ENCODE measurements at places on chromosomes 4 and X.

- DNase-seq: peak; percentile 22
These were observed 1.0 kb upstream of the GRPEL1 start for GRCh38 chr4:7068883-7069282.

GRCh38 chr4:166957451-166957850 is 276.8 kb downstream of the SPOCK3 start:
- no peak for DNase-seq

DNA sequence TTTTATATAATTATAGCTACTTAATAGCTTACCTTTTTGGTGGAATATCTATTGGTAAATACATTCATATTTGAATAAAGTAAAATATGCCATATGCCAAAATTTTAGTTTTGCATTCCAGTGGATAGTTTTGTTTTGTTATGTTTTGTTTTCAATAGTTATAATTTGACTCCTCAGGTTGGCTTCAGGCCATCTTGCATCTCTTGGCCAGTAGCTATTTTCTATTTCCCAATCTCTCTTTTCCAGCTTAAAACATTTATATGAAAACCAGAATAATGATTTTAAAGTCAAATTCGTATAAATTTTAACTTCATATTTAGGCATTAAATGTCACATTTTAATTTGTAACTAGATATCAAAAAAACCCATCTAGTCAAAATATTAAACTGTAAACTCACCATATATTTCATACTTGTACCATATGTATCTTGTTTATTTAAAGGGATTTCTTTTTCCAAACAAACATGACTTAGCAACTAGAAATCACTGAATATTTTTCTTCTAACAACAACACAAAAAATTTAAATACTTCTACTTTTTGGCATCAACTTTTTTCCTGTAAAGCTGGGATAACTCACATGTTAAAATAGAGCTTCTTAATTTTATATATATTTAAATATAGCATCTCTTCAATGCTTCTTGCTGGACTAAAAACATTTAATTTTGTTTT is 1209.6 kb downstream of the PCDH7 start:
- DNase-seq: peak; percentile 35

DNA sequence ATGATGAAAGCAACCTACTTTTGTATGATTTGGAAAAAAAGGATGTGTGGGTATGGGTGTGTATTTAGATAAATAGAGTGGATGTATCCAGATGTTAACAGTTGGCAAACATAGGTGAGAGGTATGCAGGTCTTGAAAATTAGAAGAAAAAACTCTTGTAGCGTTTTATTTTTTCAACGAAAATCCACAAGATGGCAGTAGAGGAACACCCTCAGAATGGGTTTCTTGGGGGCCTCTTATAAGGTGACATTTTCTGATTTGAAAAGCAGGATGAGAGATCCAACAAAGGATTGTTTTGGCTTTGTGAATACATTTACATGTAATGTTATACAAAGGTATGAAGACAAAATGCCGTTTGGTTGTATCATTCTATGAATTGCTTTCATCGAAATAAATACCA is 68.3 kb downstream of the FMR1NB start:
- peak; percentile 20 for DNase-seq

- DNase-seq: peak; percentile 46
These were observed 4.0 kb upstream of the PCDH7 start for GRCh38 chr4:30716158-30716557.

- no peak for DNase-seq
These were observed 176.0 kb downstream of the ARHGAP24 start for GRCh38 chr4:85650908-85651307.

DNA sequence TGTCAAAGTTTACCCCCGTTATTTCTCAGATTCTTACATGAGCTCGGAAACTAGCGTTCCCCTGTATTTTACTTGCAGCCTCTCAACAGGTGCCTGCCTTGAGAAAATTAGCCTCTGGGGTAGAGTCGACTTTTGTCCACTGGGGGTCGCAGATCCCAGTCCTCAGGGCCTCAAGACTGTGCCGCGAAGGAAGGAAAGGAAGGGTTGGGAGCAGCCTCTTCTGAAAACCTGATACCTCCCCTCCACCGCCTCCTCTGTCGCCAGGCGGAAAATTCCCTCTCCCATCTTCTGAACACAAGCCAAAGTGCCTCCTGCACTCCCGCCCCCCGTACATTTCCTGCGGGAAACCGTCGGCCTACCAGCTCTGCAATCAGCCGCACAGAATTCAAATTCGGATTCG is 44.4 kb upstream of the TMSB15B start:
- DNase-seq: peak; percentile 55

DNA sequence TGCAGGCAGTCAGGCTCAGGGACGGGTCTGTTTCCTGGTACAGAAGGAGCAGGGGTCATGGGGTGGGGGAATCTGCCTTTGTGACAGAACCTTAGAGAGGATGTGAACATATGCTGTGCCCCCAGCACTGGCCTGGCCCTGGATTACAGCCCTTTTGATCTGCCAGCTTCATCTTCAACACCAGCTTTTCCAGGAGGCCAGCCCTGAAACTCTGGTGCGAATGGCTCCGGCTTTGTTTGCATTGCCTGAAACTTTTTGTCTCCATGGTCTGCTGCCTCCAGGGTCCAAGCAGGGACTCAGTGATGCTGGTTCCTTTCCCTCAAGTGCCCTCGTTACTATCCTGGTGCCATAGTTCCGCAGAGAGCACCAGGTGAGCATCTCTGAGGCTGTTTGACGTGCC is 2.1 kb downstream of the CNGA2 start:
- DNase-seq: no peak

GRCh38 chr4:172207258-172207657 is 394.1 kb downstream of the GALNTL6 start:
- no peak for DNase-seq

GRCh38 chrX:68079961-68080360 is 353.3 kb downstream of the OPHN1 start:
- no peak for DNase-seq

GRCh38 chr4:31272331-31273061 is 552.3 kb downstream of the PCDH7 start:
- no peak for DNase-seq

DNA sequence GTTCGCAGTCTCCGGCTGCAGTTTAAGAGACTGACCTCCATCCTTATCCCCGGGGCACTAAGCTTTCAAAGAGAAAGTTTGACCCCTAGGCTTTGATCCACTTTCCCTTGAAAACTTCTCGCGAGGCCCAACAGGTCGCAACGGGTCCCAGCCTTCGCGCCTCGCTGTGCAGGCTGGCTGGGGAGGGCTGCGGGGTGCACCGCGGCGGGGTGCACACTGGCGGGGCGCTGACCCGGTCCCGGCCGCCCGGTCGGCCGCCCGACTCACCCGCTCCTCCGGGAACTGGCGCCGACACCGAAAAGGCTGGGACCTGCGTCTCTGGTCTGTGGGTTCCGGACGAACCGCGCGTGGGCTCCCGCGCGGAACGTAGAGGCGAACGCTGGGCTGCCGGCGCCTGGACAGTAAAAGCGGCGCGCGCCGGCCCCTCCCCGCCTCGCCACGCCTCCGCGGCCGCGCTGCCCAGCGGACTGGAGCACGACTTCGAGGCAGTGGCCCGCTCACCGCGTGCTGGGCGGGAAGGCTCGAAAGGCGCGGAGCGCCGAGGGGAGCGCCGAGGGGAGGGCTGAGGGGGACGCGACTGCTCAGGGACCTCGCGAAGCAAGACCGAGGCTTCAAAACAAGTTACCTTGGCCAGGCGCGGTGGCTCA is at the start of gene TAF7L:
TSS of gene TAF7L (minus strand) at position 378 of the 647 bp plus-strand sequence. CDS start 3,791 bp downstream, outside the sequence.
- DNase-seq: no peak

DNA sequence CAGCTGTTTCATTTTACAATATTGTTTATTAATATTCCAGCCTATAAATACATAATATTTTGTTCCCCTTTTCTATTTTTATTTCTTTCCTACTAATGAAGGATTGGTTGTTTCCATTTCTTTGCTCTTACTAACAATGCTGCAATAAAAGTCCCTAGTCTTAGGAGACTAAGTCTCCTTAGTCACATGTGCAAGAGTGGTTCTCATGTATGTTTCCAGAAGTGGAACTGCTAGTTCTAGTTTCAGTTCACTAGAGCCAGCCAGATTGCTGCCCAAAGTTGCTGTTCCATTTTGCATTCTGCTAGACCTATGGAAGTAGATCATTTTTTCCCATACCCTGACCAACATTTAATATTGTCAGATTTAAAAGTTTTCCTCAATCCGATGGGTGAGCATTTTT is 44.3 kb downstream of the CNGA1 start:
- DNase-seq: peak; percentile 7

DNA sequence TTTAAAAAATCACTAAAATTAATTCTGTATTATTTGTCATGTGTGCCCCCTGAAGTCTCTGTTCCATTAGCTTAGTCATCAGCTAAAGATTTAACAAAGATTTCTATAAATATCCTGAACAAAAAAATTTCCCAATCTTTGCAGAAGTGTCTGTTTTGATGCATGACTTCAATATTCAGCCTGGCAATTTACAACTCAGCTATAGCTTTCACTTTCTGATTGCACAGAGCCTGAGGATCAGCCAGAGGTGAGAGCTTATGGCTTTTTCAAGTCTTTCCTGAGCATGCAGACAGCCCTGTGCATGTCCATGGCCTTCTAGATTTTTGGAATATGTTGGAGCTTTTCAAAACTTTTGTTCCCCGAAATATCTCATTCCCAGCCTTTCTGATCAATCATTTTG is 420.1 kb downstream of the ZNF674 start:
- DNase-seq: no peak

DNA sequence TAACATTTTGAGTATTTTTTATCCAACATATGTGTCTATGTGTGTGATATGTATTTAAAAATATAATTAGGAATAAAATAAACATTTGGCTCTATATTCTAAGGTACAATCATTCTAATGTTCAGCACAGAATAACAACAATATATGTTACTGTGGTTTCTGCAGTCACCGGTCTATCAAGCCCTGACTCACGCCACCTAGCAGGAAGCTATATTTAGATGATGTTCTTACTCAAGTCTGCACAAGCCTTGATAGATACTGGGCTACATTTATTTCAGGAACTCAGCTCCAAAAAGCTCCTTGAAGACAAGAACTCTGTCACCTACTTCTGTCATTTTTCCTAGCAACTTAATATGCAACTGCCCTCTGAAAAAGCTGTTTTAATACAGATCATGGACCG is 152.0 kb upstream of the FTHL17 start:
- no peak for DNase-seq

- no peak for DNase-seq
These were observed 7.6 kb upstream of the SOWAHB start for GRCh38 chr4:76905521-76905920.

- DNase-seq: peak; percentile 87
These were observed at the start of gene PAQR3 for GRCh38 chr4:78938868-78939666. Gene PAQR3 (minus strand): TSS chr4:78939438. CDS start chr4:78939224, 214 bp downstream.

DNA sequence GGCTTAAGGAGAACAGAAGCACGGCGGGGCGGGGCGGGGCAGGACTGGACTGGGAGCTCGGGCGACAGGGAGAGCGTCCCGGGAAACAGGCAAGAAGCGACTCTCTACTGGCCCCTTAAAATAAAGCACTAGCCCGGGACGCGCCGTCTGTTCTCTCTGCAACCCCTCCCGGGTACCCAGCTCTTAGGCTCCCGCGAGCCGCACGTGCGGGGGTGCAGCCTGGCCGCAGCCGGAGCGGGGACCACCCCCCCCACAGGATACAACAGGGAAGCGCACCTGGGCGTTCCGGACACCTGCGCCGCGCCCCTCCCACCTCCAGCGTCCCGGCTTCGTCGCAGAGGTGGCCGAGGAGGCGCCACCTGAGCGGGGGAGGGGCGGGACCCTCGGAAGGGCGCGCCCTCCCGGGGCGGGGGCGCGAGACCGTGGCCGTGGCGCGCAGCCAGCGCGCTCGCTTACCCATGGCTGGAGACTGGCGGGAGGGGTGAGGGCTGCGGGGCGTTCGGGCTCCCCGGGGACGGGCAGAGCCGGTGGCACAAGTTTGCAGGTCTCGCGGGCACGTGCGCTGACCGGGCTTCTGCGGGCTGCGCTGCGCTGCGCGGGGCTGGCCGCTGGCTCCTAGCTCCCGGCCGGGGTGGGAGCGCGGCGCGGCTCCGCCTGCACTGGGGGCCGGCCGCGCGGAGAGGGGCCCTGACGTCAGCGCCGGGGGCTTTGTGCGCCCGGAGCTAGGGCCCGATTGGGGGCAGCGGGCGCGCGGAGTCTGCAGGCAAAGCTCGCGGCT is 91.5 kb downstream of the GEMIN8 start:
- peak; percentile 21 for DNase-seq

- peak; percentile 72 for DNase-seq
These were observed 102.7 kb upstream of the RBPJ start for GRCh38 chr4:26217961-26218676.

DNA sequence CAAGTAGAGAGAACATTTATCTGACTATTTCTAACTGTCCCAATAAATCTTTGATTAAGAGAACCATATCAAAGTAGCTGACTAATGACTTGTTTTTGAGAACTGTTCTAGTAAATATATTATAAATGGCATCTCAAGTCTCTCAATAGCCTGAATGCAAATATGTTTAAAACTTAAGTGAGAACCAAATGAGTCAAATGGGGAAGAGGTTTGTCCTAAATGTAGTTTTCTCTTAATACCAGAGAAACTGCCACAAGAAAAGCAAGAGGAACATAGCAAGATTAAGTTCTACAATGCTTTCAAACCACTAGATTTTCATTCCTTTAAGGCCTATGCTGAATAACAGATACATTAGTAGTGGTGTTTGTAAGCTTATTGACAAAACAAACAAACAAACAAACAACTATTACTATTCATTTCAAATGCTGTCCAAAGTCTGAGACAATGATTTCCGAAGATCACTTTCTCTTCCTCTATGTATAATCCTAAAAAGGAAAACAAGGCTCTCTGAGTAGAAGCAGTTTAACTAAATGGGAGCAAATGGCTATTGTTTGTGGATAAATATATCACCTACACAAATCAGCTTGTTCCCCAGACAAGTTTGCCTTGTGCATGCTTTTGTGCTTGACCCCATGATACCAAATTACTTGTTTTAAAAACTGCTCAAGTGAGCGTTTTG is 408.4 kb upstream of the EMCN start:
- no peak for DNase-seq

Measured in muscle of arm (tissue), 14 donors.